ENCODE measurements at places on chromosomes 16 and 17.

- DNase-seq: no peak
Measured at GRCh38 chr16:67529582-67530012, 968 bp downstream of the RIPOR1 start.

DNA sequence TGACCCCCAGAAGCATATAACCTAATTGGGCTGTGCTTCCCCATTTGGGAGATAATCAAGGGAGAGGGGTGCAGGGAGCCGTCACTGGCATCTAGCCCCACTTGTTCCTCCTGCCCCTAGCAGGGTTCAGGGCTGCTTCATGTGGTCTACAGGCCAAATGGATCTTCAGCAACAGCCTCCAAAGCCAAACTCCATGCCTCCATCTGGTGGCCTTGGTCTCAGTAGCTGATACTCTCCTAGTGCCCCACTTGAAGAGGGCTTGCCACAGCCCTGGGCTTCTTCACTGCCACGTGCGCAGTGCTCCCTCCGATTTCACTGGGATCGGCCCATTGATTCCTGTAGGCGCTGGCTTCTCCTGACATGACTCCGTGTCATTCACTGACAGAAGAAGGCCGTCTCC lies 24.6 kb downstream of the LYRM9 start:
- no peak for DNase-seq

DNA sequence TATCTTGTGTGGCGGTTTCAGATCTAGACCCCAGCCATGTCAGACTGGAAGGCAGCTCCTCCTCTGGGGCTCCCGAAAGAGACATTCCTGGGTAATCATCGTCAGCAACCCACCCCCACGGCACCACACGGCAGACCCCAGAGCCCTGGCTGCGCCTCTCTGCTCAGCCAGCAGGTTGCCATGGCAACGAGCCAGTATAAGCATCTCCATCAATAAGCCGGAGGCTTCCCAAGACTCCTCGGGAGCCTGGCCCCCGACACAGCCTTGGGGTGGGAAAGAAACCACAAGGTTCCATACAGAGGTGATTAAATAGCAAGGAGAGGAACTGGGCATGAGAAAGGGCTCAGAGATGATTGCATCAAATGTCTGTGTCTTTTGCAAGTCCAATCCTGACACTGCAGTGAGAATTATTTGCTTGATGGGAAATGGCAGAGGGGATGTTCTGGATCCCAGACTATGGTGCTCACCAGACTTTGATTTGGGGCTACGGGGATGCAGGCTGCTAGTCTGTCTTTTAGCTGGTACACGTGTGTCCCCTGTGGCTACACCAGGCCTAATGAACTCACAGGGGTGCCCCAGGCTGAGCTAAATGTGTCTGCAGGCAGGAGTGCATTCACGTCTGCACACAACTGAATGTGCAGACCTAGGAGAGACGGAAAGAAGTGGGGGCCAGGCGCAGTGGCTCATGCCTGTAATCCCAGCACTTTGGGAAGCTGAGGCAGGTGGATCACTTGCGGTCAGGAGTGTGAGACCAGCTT lies 320.5 kb upstream of the TNRC6C start:
- DNase-seq: no peak

DNA sequence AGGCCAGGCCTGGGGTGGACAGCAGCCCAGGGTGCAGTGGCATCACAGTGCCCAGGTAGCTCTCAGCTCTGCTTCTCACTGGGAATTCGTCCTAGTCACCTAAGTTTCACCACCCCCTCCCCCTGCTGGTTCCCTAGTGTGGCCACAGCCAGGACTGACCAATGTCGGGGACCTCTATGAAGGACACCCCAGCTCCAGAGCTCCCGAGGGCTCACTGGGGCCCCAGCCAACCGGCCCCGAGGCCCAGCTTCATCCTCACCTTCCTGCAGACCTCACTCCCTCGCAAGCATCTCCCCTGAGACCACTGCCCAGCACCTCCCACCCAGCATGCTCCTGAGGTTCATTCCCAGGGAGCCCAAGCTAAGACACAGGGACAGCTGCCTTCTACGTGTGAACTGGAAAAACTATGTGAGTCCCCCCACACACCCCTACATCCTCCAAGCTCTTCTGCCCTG lies 4.9 kb downstream of the SPPL2C start:
- DNase-seq: no peak

DNA sequence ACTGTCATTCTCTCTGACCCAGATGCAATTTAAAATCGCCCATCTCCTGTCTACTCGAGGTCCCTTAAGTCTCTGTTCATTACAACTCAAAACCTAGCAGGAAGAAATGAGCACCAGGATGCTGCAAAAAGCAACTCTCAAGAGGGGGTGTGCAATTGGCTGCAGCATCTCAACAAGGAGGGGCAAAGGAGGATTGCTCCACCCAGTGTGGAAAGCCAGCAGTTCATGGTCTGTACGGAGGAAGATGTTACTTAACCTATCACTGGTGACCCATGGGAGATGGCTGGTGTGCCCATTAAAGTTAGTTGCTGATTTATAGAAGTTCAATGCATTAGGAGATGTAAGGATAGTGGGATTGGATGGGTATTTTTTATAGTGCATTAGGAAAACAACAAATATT lies 147.4 kb downstream of the CDK5R1 start:
- DNase-seq: no peak
